Stimulated activated CD8-positive, alpha-beta memory T cell treated with anti-CD3 and anti-CD28 coated beads, Interleukin-4, amount 100 ng/mL, for 4 hours (primary cell): ENCODE measurements at places on chromosomes 6 and 20.
A peak's percentile ranks its signal among the peaks of the same experiment; 100 is the strongest.

- DNase-seq = peak; percentile 59
These were observed 50.4 kb downstream of the NOL4L start for GRCh38 chr20:32534661-32535240.

DNA sequence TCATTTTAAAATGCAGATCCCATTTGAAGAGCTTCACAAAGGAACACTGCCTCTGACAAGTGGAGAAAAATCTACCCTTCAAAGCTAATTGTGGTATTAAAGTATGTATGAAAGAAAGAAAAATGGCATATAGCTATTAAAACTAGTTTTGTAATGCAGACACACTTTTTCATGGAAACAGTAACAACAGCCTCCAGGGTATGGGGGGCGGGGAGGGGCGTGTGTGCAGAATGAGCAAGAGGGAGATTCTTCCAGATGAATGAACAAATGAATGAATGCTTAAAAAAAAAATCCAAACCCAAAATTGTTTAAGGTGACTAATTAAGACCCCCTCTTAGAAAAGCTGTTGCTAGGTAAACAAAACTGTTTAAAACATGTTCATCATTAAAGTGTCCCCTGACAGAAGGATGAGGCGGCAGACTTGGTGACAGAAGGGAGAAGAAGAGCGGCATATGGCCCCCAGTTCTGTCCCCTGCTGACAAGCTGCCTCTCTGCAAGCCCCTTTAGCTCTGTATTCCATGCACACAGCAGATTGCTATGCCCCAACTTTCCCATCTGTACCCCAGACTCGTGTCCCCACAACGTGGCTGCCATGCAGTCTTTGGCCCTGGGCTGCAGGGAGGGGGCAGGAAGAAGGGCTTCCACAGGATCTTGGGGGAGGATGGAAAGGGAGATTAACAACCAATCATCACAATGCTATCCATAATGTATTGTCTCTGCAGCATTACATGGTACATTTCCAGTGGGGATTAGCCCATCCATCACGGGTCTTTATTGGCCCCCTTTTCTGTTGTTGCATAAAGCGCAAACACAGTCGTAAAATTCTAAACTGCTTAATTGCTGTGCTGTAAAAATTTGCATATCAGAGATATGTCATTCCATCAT lies 108.4 kb upstream of the OLIG3 start:
- DNase-seq = no peak

- no peak for DNase-seq
These were observed 51.9 kb upstream of the EXOC2 start for GRCh38 chr6:744666-745353.

GRCh38 chr6:163718537-163718936 lies 304.0 kb downstream of the QKI start:
- no peak for DNase-seq

DNA sequence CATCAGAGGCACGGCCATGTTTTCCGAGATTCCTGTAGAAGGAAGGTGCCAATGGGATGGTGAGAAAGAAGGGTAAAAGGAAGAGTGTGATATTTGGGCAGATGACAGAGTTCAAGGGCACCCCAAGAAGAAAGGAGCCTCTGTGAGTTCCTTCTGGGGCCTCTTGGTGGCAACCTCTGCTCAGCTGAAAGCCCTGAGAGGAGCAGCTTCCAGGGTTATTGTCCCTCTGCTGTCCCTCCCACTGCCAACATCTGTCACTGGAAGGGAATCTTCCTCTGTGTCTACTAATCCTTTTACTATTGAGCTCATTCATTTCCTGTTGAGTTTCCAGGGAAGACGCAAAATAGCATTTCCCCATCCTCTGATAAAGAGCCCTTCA lies 40.0 kb upstream of the KCNK16 start:
- no peak for DNase-seq

GRCh38 chr20:20568604-20569205 lies 143.7 kb downstream of the RALGAPA2 start:
- DNase-seq = no peak
